BJ (cell line): ENCODE measurements at places on chromosomes 1 and 21. TPM values are rescaled to one million over a fixed set of nuclear protein-coding genes. Genes with fewer than 3 reads are reported as not detected.

C1orf105 gene
- not detected in 2 replicates for polyA plus RNA-seq

TFF2 gene
- polyA plus RNA-seq, result not detected in 2 replicates

FTCD gene
- polyA plus RNA-seq, result 0.05 and 0.06 TPM in 2 replicates

PLA2G2C gene
- not detected in 2 replicates for polyA plus RNA-seq
